ENCODE measurements at places on chromosomes 2 and 18. TPM values are rescaled to one million over a fixed set of nuclear protein-coding genes. Genes with fewer than 3 reads are reported as not detected.

DNA sequence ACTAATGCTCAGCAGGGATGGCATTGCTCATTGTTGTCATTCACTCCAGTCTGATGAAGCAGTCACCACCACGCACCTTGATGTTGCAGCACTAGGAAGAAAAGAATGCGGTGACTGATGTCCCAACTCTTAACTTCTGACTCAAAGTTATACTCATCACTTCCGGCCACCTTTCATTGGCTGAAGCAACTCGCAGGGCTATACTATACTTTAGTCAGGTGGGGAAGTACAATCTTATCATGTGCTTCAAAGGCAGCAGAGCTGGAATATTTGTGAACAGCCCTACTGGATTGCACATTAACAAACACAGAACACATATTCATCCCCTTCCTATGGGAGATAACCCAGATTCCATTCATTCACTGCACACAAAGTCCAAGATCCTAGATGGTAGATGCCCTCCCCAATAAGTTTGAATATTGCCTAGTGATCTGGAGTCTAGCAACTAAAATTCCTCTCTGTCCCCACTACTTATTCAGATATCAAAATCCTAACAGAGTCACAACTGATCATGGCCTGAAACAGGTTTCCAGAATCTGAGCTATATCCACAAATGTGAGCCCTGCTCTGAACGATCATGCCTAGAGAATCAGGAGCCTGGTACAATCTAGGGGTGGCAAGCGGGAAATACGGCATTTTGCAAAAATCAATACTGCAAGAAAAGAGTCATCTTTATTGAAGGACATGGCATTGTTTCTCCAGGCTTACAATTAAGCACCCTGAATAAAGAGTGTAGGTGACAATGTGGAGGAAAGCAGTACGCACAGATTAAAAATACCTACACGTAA is 3.4 kb upstream of the SPATS2L start:
- no peak overlapping the region for H3K4me3 ChIP-seq
- DNase-seq: no peak
- H3K27me3 ChIP-seq: no peaks in the 10 kb centered on the region
- H3K36me3 ChIP-seq: no peaks in the 10 kb centered on the region
- H3K27ac ChIP-seq: no peak overlapping the region
- H3K4me1 ChIP-seq: peaks cover 8% of the 10 kb centered on the region

- H3K36me3 ChIP-seq: no peaks in the 10 kb centered on the region
- H3K27me3 ChIP-seq: no peaks in the 10 kb centered on the region
- H3K4me3 ChIP-seq: no peak overlapping the region
Measured at GRCh38 chr2:108363024-108363907, 14.5 kb upstream of the SULT1C4 start.

DNA sequence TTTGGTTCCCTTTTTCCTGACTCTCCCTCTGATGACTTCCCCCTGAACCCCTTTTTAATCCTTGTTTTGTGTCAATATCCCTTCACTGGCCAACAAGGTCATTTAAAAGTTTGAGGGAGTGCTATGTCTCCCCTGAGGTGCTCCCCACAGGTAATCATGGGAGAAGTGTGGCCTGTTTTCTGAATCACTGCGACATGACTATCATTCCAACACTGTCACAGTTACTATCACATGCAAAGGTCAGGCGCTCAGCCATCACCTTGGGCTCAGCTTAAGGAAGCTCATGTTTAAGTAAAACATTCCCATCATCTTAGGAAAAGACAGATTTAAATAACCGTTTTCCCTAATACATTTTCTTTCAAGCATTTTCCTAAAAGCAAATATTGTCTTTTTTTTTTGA is 20.9 kb upstream of the ACAA2 start:
- no peak overlapping the region for H3K4me3 ChIP-seq
- no peaks in the 10 kb centered on the region for H3K27me3 ChIP-seq
- H3K27ac ChIP-seq: no peak overlapping the region
- no peaks in the 10 kb centered on the region for H3K4me1 ChIP-seq
- H3K36me3 ChIP-seq: no peaks in the 10 kb centered on the region
- DNase-seq: no peak

DNA sequence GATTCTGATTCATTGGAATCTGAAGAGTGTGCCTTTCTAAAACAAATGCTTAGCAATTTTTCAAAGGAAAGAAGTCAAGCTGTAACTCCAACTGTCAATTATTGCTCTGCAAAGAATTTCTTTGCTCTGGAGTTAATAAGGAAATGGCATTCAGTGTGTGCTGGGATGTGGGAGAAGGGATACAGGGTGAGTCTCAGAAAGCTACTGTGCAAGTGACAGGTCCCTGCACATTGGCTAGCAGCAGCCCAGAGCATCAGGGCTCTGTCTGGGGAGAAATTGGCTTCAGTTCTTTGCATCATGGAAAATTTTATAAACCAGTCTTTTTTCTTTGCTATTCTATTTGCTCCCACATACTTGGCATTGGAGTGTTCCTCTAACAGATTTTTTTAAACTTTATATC is 1.1 kb upstream of the SYT4 start:
- H3K4me1 ChIP-seq: no peaks in the 10 kb centered on the region
- no peaks in the 10 kb centered on the region for H3K27me3 ChIP-seq
- H3K36me3 ChIP-seq: no peaks in the 10 kb centered on the region
- no peak for DNase-seq
- no peak overlapping the region for H3K4me3 ChIP-seq
- H3K27ac ChIP-seq: no peak overlapping the region

DNA sequence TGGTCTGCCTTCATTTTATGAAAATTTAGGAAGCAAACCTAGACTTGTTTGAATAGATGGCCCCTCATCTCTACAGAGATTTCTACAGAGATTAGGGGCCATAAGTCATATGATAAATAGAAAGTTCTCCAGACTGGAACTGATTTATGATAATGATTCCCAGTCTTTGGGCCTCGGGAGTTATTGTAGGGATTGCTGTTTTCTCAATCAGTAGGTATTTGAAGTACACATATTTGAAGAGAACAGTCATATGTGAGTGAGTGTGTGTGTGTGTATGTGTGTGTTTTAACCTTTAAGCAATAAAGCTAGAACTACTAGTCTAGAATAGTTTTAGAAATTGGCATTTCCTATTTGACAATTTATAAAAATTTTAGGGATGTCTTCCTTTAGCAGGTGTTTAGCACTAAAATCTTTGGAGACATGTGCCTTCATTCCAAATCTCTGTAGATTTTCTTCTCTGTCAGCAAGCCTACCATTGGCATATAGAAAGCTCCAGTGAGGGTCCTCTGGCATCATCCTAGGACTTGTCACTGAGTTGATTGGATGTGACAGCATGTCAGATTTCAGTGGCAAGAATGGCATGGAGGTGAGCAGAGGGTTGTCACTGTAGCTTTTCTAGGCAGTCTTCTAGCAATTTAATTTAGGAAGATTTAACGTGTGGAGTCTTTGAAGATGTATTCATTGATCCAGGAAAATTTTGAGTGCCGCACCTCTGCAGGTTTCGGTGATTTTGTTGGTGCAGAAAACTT is 71.2 kb downstream of the MYO1B start:
- H3K4me3 ChIP-seq: no peak overlapping the region
- H3K27me3 ChIP-seq: no peaks in the 10 kb centered on the region
- no peaks in the 10 kb centered on the region for H3K4me1 ChIP-seq
- no peaks in the 10 kb centered on the region for H3K36me3 ChIP-seq

GRCh38 chr2:225488743-225489142 is 89.2 kb downstream of the NYAP2 start:
- no peak overlapping the region for H3K27ac ChIP-seq
- DNase-seq: no peak
- no peaks in the 10 kb centered on the region for H3K36me3 ChIP-seq
- no peaks in the 10 kb centered on the region for H3K4me1 ChIP-seq

DNA sequence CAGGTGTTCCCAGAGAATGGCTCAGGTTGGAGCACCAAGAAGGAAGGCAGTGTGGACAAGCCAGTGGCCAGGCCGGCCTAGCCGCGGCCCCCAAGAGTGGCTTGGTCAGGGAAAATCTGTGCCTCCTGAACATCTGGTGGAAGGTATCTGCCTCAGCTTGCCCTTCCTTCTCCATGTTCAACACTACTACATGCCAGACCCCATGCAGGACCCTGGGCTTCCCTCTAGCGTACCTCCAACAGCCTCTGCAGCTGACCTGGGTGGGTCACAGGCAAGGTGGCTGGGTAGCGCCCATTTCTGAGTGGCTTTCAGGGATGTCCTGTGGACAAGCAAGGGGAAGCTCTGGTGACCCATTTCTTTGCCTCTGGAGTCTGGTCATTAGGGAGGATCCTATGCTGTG is 7.7 kb downstream of the WNT10A start:
- H3K27ac ChIP-seq: no peak overlapping the region
- peaks cover 16% of the 10 kb centered on the region for H3K4me1 ChIP-seq
- peaks cover 61% of the 10 kb centered on the region for H3K27me3 ChIP-seq
- H3K36me3 ChIP-seq: no peaks in the 10 kb centered on the region

DNA sequence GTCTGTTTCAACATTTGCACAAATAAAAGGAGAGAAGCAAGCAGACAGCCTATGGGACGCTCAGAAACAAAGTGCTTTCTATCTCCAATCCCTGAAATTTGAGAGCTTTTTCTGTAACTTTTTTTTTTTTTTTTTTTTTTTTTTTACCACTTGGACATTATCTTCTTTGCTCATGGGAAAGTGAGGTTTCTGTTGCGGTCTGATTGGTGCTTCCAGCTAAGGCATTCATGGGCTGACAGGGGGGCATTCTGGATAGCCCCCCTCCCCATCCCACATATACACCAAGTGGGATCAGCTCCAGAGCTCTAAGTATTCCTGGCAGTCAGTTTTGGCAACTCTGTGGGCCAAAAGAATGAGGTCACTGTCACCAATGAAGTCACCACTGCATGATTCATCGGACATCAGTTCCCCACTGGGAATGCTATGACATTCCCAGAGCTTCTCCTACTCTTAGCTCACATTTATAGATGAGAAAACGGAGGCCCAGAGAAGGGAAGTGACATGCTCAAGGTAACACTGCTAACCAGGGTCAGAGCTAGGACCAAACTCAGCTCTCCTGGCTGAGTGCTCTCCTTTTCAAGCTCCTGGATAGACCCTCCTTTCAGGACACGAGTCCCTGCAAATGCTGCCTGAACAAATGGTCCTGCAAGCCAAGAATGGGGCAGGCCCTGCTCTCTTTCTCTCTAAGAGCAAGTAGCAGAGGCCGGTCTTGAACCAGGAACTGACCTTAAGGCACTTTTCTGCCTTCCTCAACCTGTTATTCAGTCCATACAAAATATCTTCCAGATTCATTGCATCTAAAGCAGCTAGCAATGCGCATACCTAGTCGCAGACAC is 61.3 kb downstream of the TMEM247 start:
- H3K27me3 ChIP-seq: no peaks in the 10 kb centered on the region
- H3K4me3 ChIP-seq: no peak overlapping the region
- H3K4me1 ChIP-seq: peaks cover 28% of the 10 kb centered on the region
- no peak for DNase-seq

DNA sequence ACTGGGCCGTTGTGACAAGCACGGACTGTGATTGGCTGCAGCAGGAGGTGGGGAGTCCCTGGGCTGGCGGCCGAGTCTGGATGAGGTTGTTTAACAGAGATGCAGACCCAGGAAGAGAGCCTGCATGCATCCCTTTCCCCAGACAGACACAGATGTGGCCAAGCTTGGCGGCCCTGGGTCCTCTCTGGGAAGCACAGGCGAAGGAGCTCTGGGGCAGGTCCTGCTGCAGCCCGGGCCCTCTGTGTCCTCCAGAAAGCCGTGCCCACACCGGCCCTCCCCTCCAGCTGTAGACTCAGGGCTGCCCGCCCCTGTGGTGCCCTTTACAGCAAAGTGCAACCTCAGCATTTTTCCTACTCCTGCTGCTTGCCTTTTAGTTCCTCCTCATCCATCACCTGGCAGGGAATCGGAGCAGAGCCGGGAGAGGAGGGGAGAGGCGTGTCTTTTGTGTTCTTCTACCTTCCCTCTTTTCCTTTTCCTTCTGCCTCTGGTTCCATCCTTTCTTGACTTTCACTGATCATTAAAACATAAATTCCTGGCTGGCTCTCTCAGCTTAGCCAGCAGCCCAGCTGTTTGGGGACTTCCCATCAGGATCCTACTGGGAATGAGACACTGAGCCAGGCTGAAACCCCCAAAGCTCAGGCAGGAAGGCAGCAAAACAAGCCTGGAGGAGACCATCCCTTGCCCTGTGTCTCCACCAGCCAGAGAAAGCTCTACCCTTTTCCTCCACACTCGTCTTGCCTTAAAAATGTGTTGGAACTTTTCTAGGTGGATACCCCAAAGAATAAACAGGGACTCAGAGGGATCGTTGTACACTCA is 75.0 kb downstream of the CTIF start:
- no peaks in the 10 kb centered on the region for H3K27me3 ChIP-seq
- H3K36me3 ChIP-seq: no peaks in the 10 kb centered on the region
- no peak for DNase-seq

GRCh38 chr2:10664652-10665051 is 25.1 kb downstream of the NOL10 start:
- peaks cover 69% of the 10 kb centered on the region for H3K36me3 ChIP-seq
- no peaks in the 10 kb centered on the region for H3K4me1 ChIP-seq
- no peak overlapping the region for H3K27ac ChIP-seq
- no peak for DNase-seq
- H3K27me3 ChIP-seq: no peaks in the 10 kb centered on the region

- H3K4me3 ChIP-seq: no peak overlapping the region
- peaks cover 4% of the 10 kb centered on the region for H3K27me3 ChIP-seq
- H3K4me1 ChIP-seq: peaks cover 21% of the 10 kb centered on the region
- H3K36me3 ChIP-seq: no peaks in the 10 kb centered on the region
- no peak for DNase-seq
Measured at GRCh38 chr2:178197791-178198190, 3.5 kb downstream of the OSBPL6 start.

GRCh38 chr2:216408426-216409290 is 3.6 kb upstream of the SMARCAL1 start:
- peaks cover 10% of the 10 kb centered on the region for H3K27me3 ChIP-seq
- no peak overlapping the region for H3K4me3 ChIP-seq
- H3K27ac ChIP-seq: no peak overlapping the region
- peaks cover 2% of the 10 kb centered on the region for H3K4me1 ChIP-seq

- no peaks in the 10 kb centered on the region for H3K27me3 ChIP-seq
- H3K27ac ChIP-seq: no peak overlapping the region
- peaks cover 14% of the 10 kb centered on the region for H3K4me1 ChIP-seq
- no peak overlapping the region for H3K4me3 ChIP-seq
- H3K36me3 ChIP-seq: no peaks in the 10 kb centered on the region
Measured at GRCh38 chr2:7011356-7012083, 94.3 kb downstream of the RNF144A start.

GRCh38 chr2:9707008-9707407 is 76.2 kb upstream of the YWHAQ start:
- peaks cover 26% of the 10 kb centered on the region for H3K4me1 ChIP-seq
- H3K27me3 ChIP-seq: no peaks in the 10 kb centered on the region
- H3K36me3 ChIP-seq: no peaks in the 10 kb centered on the region
- H3K27ac ChIP-seq: no peak overlapping the region

- H3K36me3 ChIP-seq: no peaks in the 10 kb centered on the region
- no peak for DNase-seq
- H3K27ac ChIP-seq: no peak overlapping the region
- no peak overlapping the region for H3K4me3 ChIP-seq
- no peaks in the 10 kb centered on the region for H3K4me1 ChIP-seq
Measured at GRCh38 chr2:41004700-41005099, 552.8 kb upstream of the SLC8A1 start.

Gene SERPINB12
- total RNA-seq: not detected

Gene WNT10A
- not detected for total RNA-seq

Gene KCNS3
- 0.25 TPM for total RNA-seq

Data from K562 (cell line).